ENCODE measurements at places on chromosomes 7 and 10.

DNA sequence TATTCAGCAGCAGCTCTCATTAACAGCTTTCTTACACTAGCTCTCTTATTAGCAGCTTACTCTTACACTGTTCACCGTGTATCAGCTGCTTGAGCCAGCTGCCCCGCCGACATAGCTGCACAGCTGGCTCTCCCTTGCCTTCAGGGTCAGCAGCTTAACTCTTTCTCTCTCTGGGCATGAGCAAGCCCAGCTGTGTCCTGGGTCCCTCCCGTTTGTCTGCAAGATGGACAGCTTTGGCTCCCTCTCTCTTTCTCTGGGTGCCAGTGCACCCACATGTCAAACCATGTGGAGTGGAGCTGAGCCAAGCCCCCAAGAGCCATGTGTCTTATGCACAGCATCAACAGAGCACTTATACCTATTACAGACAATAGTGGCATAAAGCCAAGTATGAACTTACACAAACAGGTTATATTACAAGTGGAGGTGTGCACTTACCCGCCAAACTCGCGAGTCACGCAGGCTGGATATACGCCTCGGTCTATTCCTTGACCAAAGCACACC lies 35.7 kb upstream of the MTPAP start:
- DNase-seq = no peak

- DNase-seq = no peak
These were observed 16.0 kb downstream of the SEMA3C start for GRCh38 chr7:80902716-80903308.

DNA sequence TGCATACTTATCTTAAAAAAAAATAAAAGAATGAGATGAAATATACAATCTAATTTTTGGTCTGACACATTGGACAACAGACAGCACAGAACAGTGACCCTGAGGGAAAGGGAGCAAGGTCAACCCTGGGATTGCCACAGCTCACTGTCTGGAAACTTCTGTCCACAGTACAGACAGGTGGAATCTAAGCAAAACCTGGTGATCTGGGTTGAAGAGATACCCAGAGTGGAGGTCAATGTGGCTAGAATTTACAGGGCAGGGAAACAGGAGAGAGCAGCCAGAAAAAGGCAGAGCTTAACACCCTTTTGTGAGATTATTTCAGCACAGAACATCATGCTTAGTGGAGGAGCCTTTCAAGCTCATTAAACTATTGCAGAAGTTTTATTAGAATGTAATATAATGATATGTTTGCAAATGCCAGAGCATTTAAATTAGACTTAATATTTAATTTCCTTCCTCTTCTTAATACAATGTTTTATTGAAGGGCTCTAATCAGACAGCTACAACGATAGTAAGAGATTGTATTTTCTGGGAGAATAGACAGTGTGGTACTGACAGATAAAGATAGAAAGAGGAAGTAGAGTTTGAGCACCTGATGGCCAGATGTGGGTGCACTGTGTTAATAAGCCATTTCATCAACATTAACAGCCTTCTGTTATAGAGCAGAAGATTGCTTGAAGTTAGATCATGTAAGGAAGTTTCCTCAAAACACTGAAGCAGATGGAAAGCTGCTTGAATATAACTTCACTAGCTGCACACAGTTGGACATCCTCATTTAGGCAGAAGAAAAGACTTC lies 309.4 kb downstream of the HGF start:
- DNase-seq = no peak

DNA sequence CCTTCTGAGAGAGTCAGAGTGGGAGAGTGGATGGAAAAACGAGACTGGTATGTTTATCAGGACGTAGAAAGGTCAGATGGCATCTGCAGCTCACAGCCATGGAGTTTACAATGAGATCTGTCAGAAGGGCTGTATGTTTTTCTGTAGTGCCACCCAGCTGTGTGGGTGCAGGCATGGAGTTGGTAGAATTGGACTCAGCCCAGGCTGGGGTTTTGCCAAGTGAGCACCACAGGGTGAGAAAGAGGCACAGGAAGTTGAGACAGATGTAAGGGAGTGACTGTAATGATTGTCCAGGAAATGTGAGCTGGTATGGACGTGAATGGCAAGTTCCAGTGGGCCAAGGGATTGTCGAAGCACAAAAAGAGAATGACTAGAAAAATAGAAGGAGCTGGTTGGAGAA lies 9.1 kb upstream of the ZYX start:
- DNase-seq = peak; percentile 58

DNA sequence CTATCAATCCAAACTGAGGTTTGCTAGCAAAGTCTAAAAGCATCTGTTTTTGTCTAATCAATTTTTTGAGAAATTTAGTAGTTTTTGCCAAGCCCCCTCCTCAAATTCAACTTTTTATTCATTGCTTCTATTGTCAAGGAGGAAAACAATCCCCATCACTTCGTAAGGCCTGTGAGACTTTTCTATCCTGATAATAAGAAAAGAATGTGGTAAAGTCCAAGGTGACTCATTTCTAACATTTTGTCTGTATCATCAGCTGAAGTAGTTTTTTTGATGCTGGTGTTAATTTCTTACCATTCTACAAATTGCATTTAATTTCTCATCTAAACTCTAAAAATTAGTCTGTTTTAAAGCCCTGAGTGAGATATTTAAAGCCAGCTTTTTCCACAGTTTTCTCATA lies 11.7 kb downstream of the ANK3 start:
- no peak for DNase-seq

GRCh38 chr10:92712016-92712889 lies 22.5 kb downstream of the HHEX start:
- DNase-seq = no peak

GRCh38 chr7:94250124-94250523 lies 144.6 kb upstream of the COL1A2 start:
- no peak for DNase-seq

DNA sequence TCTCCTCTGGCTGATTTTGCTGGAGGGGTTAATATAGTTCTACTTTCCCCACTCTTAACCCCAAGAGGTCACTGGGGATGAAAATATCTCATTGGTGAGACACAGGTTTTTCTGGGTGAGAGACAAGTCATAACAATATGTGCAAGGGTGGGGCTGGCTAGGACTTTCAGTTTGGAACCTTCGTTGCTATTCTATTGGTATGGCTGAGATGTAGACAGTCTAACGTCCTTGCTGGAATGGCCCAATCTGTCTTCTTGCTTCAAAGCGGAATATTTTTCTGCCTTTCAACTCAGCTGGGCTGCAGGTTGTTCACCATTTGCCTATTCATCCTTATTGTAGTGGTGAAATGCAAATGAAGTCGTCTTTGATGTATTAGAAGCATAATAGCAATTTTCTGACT lies 267.3 kb upstream of the MKI67 start:
- DNase-seq = no peak

DNA sequence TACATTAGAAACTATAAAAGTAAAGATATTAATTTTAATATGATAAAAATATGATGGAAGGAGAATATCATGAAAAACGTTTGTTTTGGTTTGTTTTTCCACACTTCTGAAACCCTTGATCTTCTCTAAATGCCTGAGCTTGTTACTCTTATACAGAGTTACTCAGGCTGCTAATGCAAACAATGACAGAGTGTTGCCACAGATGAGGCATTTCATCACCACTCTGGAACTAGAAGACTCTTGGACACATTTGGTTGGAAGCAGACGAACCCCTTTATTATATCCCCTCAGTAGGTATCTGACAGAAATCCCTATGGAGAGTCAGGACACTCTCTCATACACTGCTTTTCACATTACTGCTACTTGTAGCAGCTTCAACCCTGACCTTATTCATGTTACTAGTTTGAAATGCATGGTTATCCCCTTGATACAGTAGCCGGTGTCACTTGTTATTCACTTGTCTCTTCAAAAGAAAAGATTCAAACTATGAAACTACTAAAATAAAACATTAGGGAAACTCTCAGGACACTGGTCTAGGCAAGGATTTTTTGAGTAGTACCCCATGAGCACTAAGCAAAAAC lies 66.9 kb downstream of the SEMA3C start:
- DNase-seq = no peak

GRCh38 chr7:24715171-24715570 lies 42.1 kb downstream of the GSDME start:
- DNase-seq = no peak

DNA sequence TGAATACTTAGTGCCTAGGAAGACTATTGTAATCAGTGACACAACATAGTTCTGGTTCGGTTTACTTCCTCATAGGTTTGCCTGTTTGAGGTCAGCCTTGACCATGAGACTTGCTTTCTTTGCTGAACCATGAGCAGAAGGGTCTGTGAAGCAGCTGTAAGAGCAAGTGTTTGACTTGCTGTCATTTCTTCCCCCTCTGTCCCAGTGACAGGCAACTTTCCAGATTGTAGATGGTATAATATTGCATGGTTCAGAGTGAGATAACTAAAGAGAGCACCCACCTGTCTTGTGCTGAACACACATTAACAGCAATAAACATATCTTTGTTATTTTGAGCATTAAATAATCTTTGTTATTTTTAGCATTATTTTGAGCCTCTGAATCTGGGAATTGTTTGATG lies 9.3 kb upstream of the RTKN2 start:
- DNase-seq = no peak

DNA sequence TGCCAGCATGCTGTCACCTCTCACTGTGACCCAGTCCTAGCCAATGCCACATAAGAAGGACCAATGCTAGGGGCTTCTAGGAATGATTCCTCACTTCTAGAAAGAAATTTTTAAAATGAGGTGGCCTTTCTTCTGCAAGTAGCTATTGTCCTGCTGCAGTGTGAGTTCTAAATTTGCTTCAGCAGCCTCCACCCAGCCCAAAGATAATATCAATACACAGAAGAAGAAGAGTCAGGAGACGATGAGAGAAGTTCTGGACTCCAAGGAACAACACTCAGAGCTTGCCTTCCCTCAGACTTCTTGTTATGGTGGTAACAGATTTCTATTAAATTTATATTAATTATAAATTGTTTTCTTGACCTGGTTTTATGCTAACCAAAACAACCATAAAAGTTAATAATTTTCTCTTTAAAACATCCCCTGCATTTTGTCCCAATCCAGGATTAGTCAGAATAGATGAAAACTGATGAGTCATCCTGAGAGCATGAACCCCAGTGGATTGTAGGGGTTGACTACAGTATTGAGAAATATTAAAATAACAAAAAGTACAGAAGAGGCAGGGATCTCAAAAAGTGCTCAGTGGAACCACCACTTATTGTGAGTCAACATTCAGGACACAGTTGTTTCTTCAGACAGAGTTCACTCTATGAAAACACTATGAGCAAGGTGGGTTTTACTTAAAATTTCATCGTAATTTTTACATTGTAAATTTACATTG lies 29.6 kb upstream of the AKR1C2 start:
- no peak for DNase-seq

- no peak for DNase-seq
These were observed 555.9 kb upstream of the DPP6 start for GRCh38 chr7:153496257-153496656.

- DNase-seq = no peak
These were observed 206.8 kb downstream of the SEMA3A start for GRCh38 chr7:83987764-83988163.

DNA sequence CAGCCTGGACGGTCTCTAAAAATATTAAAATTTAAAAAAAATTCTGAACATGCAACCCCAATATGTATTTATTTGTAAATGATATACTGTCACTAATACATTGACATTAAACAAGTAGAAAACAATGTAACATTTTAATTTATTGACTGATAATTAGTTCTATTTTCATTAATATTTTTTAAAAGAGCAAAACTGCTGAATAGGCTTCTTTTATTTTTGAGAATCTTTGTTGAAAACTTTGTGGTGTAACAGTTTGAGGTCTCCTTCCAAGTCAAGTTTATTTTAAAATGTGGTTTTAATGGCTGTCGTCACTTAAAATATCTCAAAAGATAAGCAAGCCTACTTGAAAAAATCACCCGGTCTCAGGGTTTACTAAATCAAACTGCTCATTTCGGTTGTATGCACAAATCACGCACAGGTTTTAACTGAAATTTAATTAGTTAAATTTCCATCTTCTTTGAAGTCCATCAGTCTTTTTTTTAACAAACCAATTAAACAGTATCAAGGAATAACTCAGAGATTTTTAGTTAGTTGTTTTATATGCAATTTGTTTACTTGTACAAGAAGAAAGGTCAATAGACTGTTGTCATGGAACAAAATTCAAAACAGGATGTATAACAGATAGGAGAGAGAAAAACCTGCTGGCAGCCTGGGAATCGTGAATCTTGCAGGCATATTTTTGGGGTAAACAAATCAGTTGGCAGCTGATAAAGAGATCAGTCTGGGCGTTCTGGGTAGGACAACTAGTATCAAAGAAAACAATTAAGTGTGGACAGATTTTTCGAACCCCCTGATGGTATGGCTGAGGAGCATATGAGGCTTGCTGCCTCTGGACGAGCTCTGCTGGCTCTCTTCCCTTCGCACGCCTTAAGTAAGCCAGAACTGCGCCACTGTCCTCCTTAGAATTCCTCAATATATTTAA lies 9.7 kb upstream of the EDRF1 start:
- no peak for DNase-seq

DNA sequence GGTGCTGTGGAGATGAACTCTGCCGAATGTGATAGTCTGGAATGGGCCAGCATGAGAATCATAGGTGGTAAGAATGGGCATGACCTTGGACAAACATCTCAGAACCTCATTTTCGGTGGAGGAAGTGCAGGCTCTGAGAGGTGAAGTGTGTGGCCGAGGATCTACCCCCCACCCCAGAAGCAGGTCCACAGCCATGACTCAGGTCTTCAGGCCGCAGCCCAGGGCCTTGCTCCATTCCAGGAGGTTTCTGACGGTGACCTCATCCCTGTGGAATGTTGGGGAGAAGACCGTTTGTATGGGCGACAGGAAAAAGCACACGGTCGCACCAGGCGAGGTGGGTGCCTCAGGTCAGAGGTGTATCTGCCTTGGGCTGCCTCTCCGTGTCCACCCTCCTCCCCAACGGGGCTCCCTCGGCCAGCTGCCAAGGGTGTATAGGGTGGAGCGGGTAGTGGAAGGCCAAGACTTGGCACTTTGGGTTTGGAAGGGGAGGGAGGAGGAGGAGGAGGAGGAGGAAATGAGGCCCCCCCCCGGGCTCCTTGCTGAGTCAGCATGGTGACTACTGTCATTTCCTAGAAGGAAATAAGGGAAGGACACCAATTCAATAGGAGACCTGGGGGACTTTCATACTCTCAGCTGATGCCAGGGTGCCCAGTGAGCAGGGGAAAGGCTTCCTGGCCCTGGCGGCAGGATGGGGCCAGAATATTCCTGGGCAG lies 168.0 kb upstream of the RHEB start:
- DNase-seq = no peak

GRCh38 chr7:253581-254336 lies 36.2 kb upstream of the FOXL3 start:
- no peak for DNase-seq

DNA sequence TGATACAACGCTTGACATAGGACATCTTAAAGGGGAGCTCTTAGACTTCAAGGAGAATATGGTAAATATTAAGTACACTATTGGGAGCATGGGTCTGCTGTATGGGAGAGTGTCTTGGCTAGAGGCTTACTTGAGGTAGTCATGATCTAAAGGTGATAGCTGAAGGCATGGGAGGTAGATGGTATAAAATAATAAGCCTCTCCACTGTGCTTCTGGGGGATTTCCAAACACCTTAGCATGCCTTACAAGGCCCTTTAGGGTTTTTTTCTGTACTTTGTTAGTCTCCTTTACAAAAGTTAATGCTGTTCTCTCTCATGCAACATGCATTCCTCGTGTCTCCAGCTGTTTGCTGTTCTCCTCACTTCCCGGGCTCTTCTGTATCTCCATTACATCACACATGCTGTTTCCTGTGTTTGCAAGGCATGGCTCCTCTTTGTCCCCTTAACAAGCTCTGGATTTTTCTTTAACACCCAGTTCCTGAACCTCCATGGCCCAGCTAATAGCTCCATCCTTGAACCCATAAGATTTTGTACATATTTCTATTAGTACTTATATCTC lies 449.7 kb downstream of the AUTS2 start:
- no peak for DNase-seq

Data from CD4-positive, alpha-beta T cell treated with Interleukin-21 for 1 hour (primary cell).